ENCODE measurements at places on chromosomes 5 and 9. TPM values are rescaled to one million over a fixed set of nuclear protein-coding genes. Genes with fewer than 3 reads are reported as not detected.

The F2RL2 gene
- 0.35 TPM for polyA plus RNA-seq

The AIF1L gene
- 355 TPM for polyA plus RNA-seq

The CCDC192 gene
- polyA plus RNA-seq: 0.55 TPM

The GPR151 gene
- not detected for polyA plus RNA-seq

The CAMK4 gene
- polyA plus RNA-seq: 4.0 TPM

The PCDHB14 gene
- 10.5 TPM for polyA plus RNA-seq

The FCN1 gene
- 2.8 TPM for polyA plus RNA-seq

DNA sequence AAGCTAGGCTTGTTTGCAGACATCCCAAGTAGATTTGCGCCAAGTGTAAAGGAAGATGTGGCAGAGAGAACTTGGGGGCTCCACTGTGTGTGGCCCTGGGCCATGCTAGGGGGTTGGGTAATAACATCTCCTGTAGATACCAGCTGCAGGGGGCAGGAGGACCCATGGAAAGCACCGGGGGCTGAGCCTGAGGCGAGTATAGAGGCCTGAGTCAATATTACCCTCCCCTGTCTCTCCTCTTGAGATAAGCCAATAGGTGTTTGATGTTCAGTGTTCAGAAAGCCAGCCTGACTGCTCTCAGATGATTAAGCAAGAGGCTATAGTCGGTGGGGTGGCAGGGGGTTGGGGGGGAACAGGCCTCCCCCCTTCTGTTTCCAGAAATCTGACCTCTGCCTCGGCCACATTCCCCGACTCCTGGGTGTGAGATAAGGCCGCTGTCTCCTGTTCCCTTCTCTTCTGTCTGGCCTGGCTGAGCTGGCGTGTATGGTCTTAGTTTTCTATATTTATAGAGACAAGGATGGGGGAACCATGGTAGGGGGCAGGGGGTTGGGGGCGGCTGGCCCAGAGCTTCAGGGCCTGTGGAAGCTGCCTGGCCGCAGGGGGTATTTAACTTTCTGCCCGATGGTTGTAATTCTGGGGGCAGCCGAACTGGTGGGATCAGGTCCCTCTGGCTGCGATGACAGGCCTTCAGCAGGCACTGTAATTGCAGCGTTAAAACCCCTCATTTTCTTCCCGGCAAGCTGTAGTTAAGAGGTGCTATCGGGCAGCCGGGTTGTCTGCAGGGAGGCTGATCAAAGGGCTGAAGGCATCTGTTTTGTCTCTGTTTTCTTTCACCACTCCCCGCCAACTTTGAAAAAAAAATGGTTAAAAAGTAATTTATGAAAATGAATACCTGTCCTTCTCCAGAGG is 292.0 kb downstream of the NSG2 start:
- DNase-seq: no peak

DNA sequence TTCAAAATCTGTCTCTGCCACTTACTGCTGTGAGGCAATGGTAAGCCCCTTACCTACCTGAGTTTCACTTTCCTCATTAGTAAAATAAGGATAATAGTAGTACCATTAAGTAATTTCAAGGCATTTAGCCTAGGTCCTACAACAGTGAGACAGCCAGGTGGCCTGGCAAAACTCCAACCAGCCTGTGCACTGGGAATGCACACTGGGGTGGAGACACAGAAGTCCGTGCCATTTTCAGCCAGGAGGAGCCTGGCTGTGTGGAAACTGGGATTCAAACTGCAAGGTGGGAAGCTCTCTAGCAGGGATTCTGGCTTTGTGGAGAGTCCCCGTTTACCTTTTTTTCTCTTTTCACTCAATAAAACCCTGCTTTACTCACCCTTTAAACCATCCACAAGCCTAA is 630.4 kb downstream of the PRELID2 start:
- no peak for DNase-seq

DNA sequence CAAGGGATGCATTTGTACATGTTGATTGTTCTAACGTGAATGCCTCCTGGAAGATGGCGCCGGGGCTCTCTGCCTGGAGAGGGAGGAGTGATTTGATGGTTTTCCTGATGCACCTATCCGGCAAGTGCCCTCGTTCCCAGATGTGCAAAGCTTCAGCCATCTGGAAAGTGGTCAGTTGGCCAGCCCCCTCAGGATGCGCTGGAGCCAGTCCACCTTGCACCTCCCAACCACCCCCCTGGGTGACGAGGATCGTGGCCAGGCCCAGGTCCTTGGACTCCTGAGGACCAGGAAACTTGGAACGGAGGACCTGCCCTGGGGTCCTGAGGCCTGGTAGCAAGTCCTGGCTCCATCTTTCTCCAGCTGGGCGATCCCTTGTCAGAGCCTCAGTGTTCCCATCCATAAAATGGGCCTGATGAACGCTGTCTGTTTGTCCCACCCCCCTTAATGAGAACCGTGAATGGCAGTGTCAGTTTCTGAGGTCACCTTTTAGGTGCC is 23.6 kb upstream of the RNU6ATAC start:
- DNase-seq: no peak

DNA sequence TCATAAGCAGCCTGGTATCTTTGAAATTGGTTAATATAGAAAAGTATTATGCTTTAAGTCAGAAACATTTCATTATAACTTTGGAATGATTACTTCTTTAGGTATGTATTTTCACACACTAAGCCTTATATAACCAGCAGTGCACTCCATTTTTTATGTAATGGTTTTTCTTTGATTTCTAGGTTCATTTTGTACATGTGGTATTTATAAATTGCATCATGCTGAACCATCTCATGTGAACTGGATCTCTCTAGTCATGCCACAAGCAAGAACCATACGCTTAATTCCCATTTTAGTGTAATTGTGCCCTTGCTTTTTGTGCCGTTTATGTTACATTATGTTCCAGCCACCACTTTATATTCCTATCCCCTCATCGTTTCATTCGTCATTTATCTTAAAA is 38.6 kb upstream of the SRP19 start:
- no peak for DNase-seq

DNA sequence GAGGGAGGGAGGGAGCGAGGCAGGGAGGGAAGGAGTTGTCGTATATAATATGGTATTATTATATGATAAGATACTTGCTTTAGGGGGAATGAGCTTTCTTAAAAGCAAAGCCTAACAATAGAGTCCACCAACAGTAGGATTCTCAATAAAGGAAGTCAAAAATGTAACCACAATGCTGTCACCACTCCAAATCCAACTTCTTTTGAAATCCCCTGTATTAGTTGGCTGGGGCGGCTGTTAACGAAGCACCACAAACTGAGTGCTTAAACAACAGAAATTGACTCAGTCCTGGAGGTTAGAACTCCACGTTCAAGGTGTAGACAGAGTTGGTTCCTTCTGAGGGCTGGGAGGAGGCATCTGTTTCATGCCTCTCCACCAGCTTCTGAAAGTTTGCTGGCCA is 23.1 kb downstream of the GAS1 start:
- DNase-seq: no peak

DNA sequence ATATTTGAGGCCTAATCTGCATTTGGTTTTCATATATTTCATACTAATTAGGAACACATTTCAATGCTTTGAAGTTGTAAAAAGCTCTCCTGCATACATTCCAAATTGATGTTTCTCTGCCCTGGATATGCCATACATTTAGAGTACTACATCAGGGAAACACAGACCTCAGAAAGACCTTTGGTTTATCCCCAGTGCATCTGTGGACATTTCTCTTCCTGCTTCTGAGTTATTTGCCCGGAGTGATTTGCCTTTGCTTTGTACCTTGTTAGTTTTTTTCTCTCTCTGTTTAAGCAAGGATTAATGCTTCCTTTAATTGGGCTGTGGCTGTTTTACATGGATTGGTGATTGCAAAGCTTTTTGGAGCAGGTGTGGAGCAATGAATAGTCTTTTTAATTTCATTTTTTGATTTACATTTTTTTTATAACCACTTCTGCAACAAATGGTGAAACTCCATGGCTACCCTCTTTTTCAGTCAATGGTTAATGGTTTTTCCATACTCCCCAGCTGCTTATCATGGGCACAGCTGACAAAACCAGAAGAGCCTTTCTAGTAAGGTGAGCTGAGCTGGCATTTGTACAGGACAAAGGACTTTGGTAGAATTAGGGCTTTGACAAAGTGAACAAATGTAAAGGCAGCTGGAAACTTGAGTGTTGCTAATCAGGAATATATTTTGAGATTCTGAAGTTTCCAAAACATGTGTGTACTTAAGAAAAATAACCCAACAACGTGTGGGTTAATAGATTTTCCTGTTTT is 54.2 kb downstream of the ZSWIM6 start:
- no peak for DNase-seq

GRCh38 chr5:29642601-29643000 is 1550.9 kb upstream of the CDH6 start:
- DNase-seq: no peak

DNA sequence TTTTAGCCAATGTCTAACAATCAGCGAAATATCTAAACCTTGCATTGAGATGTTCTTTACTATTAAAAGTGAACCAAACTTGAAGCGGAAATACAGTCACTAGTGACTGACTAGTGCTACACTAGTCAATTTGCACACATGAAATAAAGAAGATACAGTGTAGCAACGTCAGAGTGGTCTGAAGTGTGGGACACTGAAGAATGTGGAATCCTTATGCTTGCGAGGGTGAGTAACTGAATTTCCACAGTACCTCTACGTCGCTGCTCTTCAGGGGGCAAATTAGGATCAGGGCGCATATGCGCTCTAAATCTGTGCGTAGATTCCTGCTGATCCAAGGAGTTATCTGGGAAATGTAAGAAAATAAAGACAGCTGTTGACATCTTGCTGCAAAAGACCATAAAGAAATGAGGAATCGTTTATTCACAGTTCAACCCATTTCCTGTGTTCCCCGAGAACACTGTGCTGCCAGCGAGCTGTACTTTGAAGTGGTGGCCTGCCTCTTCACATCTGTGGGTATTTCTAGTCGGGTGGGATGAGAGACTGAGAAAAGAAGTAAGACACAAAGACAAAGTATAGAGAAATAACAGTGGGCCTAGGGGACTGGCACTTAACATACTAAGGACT is 39.8 kb upstream of the FLT4 start:
- DNase-seq: no peak

DNA sequence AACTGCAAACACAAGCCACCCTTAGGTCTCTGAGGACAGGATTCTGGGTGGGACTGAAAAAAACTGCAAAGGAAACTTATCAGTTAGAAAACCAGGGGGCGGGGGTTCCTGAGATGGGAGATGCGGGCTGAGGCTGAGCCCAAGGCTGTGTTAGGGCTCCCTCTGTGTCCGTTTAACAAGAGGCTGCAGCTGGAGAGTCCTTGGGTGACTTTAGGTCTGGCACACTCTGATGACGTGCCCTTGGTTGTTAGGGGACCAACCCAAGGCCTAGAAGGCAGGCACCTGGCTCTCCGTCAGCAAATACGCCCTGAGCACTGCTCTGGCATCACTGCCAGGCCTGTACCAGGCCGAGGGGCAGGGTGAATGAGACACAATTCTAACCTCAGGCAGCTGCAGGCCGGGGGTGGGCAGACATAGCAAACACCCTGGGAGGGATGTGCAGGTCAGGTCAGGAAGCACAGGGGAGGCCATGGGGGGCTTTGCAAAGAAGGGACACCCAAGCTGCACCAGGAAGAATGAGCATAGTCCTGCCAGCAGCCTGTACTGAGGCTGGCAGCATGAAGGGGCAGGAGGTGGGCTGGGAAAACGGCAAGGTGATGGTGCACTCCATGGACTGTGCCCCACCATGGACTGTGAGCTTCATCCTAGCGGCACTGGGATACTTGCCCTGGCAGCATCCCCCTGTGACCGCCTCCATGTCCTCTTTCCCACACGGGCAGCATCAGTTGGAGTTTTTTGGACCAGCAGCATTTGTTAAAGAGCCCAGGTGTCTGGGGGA is 137.9 kb downstream of the GABBR2 start:
- DNase-seq: no peak

GRCh38 chr5:142883025-142883424 is 112.8 kb downstream of the ARHGAP26 start:
- no peak for DNase-seq

- no peak for DNase-seq
Measured at GRCh38 chr5:33228149-33228548, 212.6 kb upstream of the TARS1 start.

GRCh38 chr9:90065851-90066250 is 461.0 kb downstream of the GADD45G start:
- DNase-seq: no peak

DNA sequence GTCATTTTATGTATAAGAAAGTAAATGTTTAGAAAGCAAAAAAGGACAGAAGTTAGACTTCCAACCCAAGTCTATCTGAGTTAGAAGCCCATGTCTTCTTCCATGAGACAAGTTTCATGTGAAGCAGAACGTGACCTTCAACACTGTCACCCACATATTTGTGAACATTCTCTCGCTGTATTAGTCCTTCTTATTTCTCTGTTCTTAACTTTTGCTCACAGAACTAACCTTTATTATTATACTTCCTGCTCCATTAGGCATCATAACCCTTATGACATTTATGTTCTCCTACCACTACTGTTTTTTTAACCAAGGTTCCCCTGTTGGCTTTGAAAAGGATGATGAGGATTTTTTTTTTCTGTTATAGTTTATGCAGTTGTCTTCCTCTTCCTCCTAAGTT is 238.8 kb downstream of the ZNF608 start:
- DNase-seq: no peak

GRCh38 chr5:167899490-167900070 is 391.9 kb upstream of the WWC1 start:
- DNase-seq: no peak

DNA sequence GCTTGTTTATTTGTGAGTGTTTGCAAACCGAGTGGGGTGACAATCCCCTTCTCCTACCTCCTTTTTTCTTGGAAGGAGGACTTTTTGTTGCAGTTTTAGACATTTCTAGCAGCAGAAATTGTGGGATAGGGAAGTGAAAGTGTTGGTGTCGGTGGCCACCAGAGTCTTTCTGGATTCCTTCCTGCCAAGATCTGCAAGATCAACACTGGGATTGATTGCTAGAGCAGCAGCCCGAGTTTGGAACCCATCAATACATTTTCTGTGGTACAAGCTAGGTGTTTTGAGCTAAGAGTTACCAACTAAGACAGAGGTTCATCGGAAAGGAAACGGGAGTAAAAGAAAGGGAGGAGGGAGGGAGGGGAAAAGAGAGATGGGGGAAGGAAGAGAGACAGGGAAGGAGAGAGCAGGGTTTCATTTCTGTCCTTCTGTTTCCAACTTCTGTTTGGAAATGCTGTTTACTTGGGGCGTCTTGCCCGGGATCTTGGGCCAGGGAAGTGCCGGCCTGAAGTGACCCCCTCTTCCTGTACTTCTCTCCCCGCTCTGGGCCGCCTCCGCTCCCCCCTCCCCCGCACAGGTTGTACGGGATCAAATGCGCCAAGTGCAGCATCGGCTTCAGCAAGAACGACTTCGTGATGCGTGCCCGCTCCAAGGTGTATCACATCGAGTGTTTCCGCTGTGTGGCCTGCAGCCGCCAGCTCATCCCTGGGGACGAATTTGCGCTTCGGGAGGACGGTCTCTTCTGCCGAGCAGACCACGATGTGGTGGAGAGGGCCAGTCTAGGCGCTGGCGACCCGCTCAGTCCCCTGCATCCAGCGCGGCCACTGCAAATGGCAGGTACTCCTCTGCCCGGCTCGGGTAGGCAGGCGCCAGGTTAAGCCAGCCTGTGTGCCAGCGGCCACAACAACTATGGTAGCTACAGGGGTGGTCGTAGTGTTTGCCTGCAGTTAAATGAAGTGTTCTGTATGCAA is 4.0 kb downstream of the ISL1 start:
- DNase-seq: no peak
